ENCODE measurements at places on chromosomes 4 and X.
A peak's percentile ranks its signal among the peaks of the same experiment; 100 is the strongest.

- DNase-seq = no peak
- no peak overlapping the region for H3K27ac ChIP-seq
- H3K4me3 ChIP-seq = no peak overlapping the region
- no peaks in the 10 kb centered on the region for H3K36me3 ChIP-seq
Observed at GRCh38 chr4:28879178-28879577, 1841.0 kb upstream of the PCDH7 start.

DNA sequence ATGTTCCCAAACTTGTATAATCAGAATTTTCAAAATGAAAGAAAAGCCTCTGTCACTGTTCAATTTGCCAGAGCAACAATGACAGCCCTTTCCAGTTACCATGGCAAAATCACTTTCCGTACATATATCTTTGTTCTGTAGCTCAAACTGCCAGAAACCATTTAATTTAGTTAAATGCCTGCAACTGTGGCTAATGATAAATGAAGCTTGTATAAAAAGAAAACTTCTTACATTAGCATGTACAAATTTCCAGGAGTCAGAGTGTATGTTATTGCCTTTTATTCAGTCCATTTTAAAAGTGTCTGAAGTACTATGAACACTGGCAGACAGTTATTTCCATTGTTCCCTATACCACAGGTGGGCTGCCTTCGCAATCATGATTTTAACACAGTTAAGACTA is 30.3 kb downstream of the ARAP2 start:
- H3K27me3 ChIP-seq = no peaks in the 10 kb centered on the region
- H3K4me3 ChIP-seq = no peak overlapping the region
- H3K4me1 ChIP-seq = peaks cover 34% of the 10 kb centered on the region

DNA sequence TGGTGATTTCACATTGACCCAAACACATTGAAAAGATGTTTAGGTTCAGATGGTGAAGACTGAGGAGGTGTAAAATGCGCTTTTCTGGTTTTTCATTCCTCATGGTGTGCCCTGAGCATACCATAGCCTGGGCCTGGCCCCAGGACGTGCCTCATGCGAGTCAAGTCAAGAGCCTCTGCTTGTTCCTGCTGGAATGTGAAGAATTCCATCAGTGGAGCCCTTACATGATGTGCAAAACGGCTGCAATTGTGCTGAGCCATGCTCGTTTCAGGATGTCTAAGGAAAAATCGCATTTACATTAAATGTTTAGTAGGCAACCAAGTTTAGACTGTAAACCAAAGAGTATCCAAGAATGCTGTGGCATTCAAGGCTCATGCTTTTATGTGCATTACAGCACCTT is 34.9 kb downstream of the GYG2 start:
- no peaks in the 10 kb centered on the region for H3K27me3 ChIP-seq
- no peak overlapping the region for H3K27ac ChIP-seq
- DNase-seq = no peak

DNA sequence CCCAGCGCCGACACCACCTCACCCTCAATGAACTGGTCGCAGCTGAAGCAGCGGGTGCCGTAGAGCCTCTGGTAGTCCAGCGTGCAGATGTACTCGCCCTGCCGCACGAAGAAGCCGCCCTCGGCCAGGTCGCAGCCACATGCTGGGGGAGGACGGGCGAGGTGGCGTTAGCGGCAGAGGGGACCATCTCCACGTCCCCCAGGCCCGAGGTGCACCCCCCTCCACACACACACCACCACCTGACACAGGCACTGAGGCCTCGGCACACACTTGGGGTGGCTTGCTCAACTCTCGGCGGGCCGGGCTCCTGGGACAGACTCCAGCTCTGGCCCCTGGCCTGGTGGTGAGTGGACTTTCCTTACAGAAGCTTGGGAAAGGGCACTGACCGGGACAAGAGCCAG is 61.5 kb downstream of the ABLIM2 start:
- DNase-seq = no peak
- no peaks in the 10 kb centered on the region for H3K27me3 ChIP-seq
- H3K27ac ChIP-seq = no peak overlapping the region
- H3K4me3 ChIP-seq = no peak overlapping the region

DNA sequence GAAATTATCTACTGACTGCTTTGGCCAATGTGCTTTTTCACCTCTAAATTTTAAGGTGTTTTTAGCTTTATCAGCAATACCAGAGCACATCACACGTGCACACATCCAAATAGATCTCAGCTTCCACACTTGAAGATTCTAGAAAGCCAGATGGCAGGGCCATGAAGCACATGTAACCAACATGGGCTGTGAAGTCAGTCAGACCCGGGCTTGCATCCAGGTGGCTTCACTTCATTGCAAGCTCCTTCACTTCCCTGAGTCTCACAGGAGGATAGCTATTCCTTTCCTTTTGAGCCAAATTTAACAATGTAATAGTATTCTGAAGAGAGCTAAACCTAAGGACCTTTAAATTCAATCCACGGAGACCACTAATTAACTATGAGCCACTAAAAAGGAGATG is 86.5 kb downstream of the SH3RF1 start:
- H3K27ac ChIP-seq = no peak overlapping the region
- DNase-seq = no peak
- H3K4me3 ChIP-seq = no peak overlapping the region
- H3K4me1 ChIP-seq = peaks cover 34% of the 10 kb centered on the region
- H3K36me3 ChIP-seq = no peaks in the 10 kb centered on the region

GRCh38 chr4:169826634-169827187 is 69.0 kb upstream of the HPF1 start:
- no peak overlapping the region for H3K4me3 ChIP-seq
- no peaks in the 10 kb centered on the region for H3K36me3 ChIP-seq
- DNase-seq = no peak
- peaks cover 26% of the 10 kb centered on the region for H3K27me3 ChIP-seq
- no peaks in the 10 kb centered on the region for H3K4me1 ChIP-seq

GRCh38 chrX:110454336-110454735 is 95.7 kb downstream of the RTL9 start:
- H3K36me3 ChIP-seq = no peaks in the 10 kb centered on the region
- H3K4me1 ChIP-seq = peaks cover 7% of the 10 kb centered on the region
- no peak overlapping the region for H3K4me3 ChIP-seq
- H3K27ac ChIP-seq = no peak overlapping the region
- H3K27me3 ChIP-seq = peaks cover 7% of the 10 kb centered on the region

DNA sequence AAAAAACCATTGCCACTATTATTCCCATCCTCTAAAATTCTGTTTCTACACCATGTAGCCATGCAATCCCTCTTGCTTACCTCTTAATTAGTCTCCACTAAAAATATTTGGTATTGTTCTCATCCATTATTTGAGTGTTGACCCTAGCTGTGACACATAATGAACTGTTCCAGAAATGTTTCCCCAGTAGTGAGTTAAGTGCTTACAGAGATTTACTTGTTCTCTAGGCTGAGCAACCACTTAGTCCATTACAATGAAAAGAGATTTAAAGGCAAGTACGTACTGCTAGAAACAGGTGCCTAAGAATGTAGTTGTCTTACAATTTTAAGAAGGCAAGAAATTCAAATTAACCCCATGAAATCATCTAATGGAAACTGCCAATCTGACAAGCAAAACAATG is 112.7 kb upstream of the PTPN13 start:
- no peaks in the 10 kb centered on the region for H3K27me3 ChIP-seq
- H3K27ac ChIP-seq = peak overlapping the region; percentile 76
- H3K4me3 ChIP-seq = peak overlapping the region; percentile 20
- H3K4me1 ChIP-seq = peaks cover 12% of the 10 kb centered on the region

- no peaks in the 10 kb centered on the region for H3K27me3 ChIP-seq
- H3K27ac ChIP-seq = no peak overlapping the region
- no peaks in the 10 kb centered on the region for H3K36me3 ChIP-seq
- DNase-seq = no peak
- no peak overlapping the region for H3K4me3 ChIP-seq
Observed at GRCh38 chrX:102558607-102559006, 40.7 kb upstream of the ARMCX5 start.

GRCh38 chrX:18129690-18130089 is 91.0 kb downstream of the BEND2 start:
- H3K4me1 ChIP-seq = no peaks in the 10 kb centered on the region
- H3K27ac ChIP-seq = no peak overlapping the region
- no peak overlapping the region for H3K4me3 ChIP-seq
- no peaks in the 10 kb centered on the region for H3K36me3 ChIP-seq
- no peak for DNase-seq

DNA sequence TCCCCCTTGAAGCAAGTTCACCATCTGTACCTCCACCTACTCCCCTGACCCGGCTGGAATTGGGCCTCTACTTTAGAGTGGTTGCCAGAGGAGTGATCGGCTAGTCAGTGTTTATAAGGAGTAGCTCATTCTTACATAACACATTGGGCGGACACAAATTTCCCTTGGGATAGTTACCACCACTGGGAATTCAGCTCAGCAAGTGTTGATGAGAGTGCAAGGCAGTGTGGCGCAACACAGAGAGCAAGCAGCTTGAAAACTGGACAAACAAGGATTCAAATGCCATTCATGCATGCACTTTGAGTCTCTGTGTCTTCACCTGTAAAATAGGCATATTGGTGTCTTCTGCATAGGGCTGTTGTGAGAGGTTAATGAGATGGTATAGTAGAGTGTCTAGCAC is 92.7 kb downstream of the STK32B start:
- H3K27ac ChIP-seq = no peak overlapping the region
- no peak for DNase-seq
- no peaks in the 10 kb centered on the region for H3K4me1 ChIP-seq
- H3K27me3 ChIP-seq = no peaks in the 10 kb centered on the region
- H3K36me3 ChIP-seq = no peaks in the 10 kb centered on the region
- no peak overlapping the region for H3K4me3 ChIP-seq

DNA sequence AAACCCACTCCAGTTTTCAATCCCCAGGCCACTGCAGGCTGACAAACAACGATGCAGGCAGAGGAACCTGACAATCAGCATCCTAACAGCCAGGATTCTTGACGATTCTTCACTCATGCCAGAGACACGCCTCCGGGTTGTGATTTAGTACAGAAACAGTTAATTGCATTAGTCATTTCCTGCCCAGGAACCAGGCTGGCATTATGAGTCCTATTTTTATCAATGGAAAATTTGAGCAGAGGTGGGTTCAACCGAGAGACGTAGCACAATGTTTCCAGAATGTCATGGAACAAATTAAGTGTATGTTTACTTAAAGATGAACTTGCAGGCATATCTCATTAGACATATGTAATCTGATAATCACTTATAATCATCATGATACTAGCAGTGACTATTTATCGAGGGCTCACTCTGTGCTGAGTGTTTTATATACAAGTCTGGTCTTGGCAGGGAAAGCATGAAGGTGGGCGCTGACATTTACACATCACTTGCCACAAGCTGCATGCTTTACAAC is 159.7 kb downstream of the NSUN7 start:
- DNase-seq = no peak
- no peak overlapping the region for H3K27ac ChIP-seq
- H3K27me3 ChIP-seq = no peaks in the 10 kb centered on the region

GRCh38 chrX:153928846-153929245 is 2.8 kb upstream of the ARHGAP4 start:
- H3K27me3 ChIP-seq = peaks cover 4% of the 10 kb centered on the region
- peak overlapping the region; percentile 63 for H3K4me3 ChIP-seq
- peaks cover 10% of the 10 kb centered on the region for H3K36me3 ChIP-seq
- peaks cover 33% of the 10 kb centered on the region for H3K4me1 ChIP-seq
- no peak overlapping the region for H3K27ac ChIP-seq

DNA sequence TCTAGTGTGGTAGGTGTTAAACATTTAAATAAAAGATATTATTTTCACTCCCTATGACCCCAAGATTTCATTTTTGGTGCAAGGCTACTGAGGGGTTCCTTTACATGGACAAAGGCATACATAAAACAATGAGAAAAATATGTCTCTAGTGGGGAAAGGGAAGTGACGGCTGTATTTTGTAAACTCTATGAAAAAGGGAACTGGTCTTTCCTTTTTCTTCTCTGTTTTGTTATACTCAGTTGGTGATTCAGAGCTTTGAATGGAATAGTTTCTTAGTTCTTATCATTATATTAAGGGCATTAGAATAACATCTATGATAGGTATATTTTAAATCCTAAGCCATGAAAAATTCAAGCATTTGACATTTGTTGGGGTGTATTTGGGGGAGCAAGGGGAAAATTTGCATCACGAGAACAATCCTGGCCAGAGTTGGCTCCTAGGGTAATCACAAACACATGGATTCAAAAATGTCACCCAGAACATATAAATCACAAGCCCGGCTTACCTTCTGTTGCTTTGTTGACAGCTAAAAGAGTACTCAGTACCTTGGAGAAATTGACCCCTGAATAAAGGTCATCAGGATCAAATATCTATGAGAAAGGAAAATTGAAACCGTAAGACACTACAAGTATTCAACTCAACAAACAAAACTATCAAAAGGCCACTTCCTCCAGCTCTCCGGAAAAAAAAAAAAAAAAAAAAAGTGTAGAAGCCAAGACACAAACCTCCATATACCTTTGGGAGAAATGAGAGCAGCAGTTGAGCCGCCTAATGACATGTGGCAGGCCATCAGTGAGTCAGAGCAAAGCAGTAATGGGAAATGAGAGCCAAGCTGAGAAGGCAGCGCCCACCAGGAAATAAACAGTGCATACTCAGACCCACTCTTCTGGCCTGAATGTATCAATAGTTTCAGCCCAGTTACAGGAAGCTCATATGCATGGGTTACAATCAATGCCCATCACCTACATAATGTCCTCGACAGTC is 33.4 kb downstream of the ARHGEF6 start:
- H3K4me1 ChIP-seq = peaks cover 3% of the 10 kb centered on the region
- DNase-seq = no peak
- H3K27me3 ChIP-seq = no peaks in the 10 kb centered on the region
- H3K36me3 ChIP-seq = no peaks in the 10 kb centered on the region
- no peak overlapping the region for H3K4me3 ChIP-seq

DNA sequence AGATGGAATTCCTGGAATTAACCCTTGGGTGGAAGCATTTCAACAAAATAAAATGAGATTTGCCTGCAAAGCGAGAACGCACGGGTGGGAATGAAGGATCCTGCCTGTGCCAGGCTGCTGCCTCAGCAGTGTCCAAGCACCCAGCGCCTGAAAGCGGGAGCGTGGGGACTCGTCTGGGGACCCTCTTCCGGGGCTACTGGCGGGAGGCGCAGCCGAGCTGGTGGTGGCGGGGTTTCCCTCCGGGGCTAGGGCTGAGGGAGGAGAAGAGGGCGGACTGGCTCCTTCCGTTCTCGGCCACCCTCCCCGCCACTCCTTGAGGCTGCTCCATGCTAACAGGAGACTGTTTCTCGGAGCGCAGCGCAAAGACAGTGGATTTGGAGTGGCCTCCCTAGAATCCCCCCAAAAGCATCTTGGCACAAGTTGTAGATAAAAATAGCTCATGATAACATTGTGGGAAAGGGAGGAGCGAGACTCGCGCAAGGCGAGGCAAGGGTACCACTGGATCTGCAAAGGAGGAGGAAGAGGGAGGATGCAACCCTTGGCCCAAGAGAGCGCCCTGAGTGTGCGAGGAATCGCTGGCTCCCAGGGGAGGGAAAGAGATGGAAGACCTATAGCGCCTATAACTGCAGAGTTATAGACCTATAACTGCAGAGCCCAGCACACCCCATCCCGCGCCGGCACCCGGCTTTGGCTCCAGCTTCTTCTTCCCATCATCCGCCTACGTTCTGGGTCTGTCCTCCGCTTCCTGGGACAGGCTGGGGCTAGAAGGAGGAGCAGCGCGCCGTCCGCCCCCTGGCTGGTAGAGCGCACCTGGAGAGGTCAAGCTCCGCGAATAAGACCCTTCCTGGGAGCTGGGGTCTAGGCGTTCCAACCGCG is 1.3 kb downstream of the HS3ST1 start:
- no peaks in the 10 kb centered on the region for H3K36me3 ChIP-seq
- H3K4me3 ChIP-seq = peak overlapping the region; percentile 79

GRCh38 chrX:32987142-32987541 is 224.2 kb downstream of the DMD start:
- no peaks in the 10 kb centered on the region for H3K27me3 ChIP-seq
- H3K4me1 ChIP-seq = no peaks in the 10 kb centered on the region
- H3K36me3 ChIP-seq = no peaks in the 10 kb centered on the region
- H3K27ac ChIP-seq = no peak overlapping the region
